ENCODE measurements at places on chromosomes 7 and 10.

- no peak for DNase-seq
Observed at GRCh38 chr7:84865560-84865959, 321.3 kb downstream of the SEMA3D start.

DNA sequence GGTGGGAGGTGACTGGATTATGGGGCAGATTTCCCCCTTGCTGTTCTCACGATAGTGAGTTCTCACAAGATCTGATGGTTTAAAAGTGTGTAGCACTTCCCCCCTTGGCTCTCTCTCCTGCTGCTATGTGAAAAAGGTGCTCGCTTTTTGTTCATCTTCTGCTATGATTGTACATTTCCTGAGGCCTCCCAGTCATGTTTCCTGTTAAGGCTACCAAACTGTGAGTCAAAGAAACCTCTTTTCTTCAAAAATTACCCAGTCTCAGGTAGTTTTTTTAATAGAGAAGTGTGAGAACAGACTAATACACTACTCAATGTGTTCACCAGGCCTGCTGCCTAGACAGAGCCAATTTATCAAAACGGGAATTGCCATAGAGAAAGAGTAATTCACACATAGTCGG, 49.7 kb downstream of the SDHAF3 start:
- DNase-seq = no peak

GRCh38 chr7:5997210-5997808, 11.5 kb downstream of the PMS2 start:
- DNase-seq = no peak

- no peak for DNase-seq
Observed at GRCh38 chr10:123569436-123570035, 96.6 kb upstream of the GPR26 start.

- no peak for DNase-seq
Observed at GRCh38 chr7:107694386-107694785, 33.8 kb downstream of the SLC26A4 start.

DNA sequence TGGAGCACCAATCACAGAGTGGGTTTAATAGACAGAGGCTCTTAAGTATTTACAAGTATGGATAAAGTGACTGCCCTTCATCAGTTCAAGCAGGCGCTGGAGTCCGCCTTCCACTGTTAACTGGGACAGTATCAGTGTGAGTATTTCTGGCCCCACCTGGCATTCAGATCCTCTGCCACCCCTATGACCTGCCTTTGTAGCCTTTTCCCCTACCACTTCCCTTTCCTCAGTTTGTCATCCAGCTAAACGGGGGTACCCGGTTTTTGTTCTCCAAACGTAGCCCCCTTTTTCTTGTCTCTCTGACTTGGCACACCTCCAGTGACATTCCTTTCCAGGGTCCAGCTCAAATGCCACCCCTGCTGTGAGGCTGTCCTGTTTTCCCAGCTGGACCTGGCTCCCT, 134.4 kb downstream of the SNX10 start:
- DNase-seq = no peak

DNA sequence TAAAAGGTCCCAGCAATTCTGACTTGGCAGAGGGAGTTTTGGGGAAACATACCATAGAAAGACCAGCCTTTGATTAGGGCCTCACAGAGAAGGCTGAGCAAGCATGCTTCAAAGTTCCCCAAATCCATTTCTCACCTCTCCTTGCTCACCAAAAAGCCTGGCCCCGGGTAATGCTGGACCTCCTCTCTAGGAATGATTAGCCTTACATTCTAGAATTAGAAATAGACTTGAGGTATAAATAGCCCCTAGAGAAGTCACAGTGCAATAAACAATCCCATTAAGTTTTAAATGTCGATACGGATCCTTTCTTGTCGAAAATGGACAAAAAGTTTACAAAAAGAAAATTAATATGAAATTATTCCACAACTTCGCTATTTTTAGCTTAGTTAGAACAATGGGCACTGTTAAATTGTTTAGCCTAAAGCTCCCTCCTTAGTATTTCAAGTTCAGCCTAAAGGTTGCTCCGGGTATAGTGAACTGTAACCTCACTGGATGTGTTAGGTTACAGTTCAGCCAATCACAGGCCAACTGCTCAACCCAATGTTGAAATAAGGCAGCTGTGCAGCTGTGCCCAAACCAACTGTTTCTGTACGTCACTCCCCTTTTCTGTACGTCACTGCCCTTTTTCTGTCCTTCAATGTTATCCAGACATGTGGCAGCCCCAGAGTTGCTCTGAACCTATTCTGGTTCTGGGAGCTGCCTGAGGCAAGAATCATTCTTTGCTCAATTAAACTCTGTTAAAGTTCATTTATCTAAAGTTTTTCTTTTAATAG, 7.9 kb upstream of the GSDME start:
- no peak for DNase-seq

- no peak for DNase-seq
Observed at GRCh38 chr7:125424721-125425120, 495.1 kb upstream of the POT1 start.

- DNase-seq = no peak
Observed at GRCh38 chr10:45147000-45147399, 146.3 kb downstream of the ZNF22 start.

- DNase-seq = no peak
Observed at GRCh38 chr7:46619723-46620310, 698.7 kb upstream of the IGFBP3 start.

- DNase-seq = no peak
Observed at GRCh38 chr7:147497246-147497645, 1093.3 kb upstream of the C7orf33 start.
